Stimulated activated CD8-positive, alpha-beta memory T cell treated with anti-CD3 and anti-CD28 coated beads, Interleukin-12 subunit alpha, Interleukin-12 subunit beta, amount 100 ng/mL, for 1 hour (primary cell): ENCODE measurements at places on chromosomes 3 and 15.

DNA sequence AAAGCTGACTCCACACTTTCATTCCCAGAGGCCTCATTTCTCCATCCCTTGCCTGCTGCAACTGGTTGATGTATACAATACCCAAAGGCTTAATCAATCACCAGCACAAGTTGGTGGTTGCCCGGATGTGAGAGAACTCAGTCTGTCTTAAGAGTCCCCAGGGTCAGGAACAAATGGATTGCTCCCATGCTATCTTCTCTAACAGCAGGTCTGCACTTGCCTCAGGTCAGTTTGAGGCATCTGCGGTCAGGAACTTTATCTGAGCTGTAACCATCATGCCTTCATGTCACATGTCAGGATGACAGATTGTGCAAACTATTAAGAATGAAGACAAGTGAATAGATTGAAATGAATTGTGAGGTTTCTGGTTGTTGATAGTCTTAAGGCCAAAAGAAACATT, 56.1 kb downstream of the BFSP2 start:
- no peak for DNase-seq

- DNase-seq: no peak
Observed at GRCh38 chr3:186467969-186468368, 76.2 kb downstream of the CRYGS start.

DNA sequence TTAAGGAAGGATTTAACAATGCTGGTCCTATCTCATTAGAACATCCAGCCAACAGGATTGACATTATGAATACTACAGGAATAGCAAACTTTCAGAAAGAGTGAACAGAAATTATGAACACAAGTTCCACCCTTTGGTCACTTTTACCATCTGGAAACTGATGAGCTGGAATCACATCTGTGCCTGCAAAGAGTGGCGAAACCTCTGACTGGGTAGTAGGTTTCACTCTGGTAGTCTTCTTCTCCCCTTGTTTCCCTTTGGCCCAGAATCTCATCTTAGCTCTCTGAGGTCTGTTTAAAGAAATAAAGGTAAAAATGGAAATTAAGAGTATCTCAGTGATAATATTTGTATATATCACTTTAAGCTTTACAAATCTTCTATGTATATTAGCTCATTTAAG, 73.1 kb downstream of the NR2E3 start:
- no peak for DNase-seq

DNA sequence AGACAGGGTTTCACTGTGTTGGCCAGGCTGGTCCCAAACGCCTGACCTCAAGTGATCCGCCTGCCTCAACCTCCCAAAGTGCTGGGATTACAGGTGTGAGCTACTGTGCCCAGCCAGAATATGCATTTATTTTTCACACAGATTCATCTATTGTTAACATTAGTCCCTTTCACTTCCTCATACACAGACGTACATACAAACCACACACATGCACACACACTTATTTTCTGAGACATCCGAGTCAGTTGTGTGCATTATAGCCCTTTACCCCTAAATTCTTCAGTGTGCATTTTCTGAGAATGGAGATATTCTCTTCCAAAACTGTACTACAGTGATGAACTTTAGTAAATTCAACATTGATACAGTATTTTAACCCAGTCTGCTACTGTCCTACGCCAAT, 15.0 kb upstream of the MEX3B start:
- no peak for DNase-seq

DNA sequence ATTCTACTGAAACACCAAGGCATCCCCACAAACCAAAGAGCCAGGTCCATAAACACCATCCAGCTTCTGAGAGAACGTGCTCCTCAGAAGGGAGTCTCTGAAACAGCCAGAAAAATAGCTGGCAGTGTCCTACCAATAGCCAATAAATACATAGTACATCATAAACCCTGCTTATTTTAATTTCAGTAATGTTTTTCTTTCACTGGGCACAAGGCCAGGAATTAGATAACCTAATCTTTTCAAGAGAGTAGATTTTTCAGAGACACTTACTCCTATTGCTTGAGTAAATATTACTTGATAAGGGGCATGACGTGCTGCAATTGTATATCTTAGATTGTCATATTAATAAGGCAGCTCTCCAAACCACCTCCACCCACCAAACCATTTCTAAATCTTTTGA, 22.7 kb downstream of the GADL1 start:
- no peak for DNase-seq

DNA sequence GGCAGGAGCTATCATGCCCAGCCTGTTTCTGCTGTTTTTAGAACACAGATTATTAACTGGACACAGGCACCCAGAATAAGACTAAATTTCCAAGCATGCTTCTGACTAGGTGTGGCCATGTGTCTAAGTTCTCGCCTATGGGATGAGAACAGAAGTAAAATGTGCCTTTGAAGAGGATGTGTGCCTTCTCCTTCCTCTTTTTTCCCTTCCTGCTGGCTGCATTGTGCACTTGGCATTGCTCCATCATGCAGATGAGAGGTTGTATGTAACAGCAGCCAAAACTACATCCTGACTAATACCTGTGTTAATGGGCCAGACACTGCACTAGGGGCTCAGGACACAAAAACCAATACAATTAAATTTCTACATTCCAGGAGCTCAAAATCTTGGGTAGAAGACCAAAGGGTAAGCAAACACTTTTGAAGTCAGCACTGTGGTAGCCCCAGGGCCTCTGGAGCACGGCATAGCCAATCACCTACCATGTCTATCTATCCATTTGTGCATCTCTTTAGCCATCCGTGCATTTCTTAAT, 40.9 kb upstream of the RNU6-1 start:
- no peak for DNase-seq

- DNase-seq: no peak
Observed at GRCh38 chr3:18481946-18482548, 56.9 kb upstream of the SATB1 start.

- DNase-seq: no peak
Observed at GRCh38 chr3:48707157-48707556, 9.9 kb downstream of the IP6K2 start.

DNA sequence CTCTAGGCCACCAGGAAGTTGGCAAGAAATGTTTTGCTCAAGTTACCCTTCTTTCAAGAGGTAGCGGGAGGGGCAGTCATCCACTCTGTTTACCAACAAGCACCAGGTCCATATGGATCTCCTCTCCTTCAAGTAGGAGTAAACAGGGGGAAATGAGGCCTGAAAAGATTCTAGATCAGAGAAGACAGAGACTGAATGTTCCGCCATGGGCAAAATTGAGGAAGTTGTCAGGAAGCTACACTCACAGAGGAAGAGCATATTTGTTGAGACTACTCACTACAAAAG, 81.6 kb downstream of the KLF15 start:
- DNase-seq: no peak
